Kidney glomerular epithelial cell (primary cell): ENCODE measurements at places on chromosomes 2 and 18.

DNA sequence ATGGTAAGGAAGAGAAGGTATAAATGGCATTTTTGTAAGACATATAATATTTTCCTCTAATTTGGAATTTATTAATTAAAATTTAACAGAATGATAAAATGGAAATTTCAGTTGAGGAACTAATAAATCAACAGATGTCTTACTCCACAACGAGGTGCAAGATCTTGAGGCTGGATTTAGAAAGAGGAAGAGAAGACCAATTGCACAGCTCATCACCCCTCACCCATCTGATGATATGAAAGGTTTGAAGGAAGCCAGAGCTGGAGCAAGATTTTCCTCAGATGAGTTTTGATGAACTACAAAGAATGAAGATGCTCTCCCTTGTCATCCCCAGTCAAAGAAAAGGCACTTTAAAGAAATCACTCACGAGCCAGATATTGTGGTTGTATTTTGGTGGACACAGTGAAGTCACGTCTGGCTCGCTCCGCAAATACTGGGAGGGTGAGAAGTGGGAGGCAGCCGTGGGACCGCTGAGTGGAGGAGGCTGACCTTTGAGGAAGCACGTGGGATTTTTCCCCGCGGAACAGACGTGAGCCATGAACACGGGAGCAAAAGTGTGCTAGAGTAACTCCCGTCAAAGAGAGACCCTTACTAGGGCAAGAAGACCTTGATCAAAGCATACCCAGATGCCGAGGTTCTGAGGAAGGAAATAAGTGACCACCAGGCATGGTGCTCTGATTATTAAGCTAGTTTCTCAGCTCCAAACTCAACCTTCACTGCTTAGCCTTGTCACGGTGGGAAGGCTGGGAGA lies 511.4 kb downstream of the RNF144A start:
- no peak for DNase-seq

DNA sequence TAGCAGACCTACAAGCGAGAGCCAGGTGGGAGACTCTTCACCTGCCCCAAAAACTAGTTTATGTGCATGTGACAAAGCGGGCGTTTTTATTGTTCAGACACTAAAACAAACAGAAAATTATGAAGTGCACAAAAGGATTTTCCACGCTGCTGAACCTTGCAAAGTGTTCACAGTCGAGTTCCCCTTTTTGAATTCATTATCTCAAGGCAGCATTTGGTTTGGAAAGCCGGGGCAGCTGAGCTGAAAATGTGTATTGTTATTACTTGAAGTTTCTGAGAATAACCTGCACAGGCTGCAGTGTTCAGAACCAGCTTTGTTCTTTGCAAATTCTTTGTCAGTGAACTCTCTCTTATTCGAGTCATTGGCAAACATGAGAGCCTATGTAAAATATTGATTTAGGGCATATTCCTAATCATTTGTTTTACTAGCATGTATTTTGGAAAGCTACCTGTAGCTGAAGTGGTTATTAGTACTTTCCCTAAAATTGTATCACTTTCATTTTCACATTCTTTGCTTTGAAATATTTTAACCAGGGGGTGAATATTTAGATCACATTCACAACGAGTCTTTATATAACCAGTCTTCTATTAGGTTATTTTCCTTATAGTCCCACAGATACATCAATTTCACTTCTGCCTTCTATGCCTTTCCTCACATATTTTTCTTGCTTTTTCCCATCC lies 59.5 kb downstream of the LRRTM1 start:
- DNase-seq, result no peak

DNA sequence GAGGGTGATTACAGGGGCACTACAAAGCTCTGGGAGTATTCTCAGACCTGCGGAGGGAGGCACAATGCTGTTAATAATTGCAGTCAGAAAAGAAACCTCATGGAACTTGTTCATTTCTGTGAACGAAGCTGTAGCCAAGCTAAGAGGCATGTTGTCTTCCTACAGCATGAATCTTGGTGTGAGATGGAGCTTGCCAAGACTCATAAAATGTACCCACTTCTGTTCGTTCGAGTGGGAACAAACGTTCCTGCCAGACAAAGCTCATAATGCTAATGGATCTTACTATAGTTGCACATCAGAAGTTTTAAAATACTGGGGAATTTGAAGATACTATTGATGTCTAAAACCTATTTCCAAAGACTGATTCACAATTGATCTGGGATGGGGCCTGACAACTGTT lies 489.1 kb downstream of the ZEB2 start:
- no peak for DNase-seq

DNA sequence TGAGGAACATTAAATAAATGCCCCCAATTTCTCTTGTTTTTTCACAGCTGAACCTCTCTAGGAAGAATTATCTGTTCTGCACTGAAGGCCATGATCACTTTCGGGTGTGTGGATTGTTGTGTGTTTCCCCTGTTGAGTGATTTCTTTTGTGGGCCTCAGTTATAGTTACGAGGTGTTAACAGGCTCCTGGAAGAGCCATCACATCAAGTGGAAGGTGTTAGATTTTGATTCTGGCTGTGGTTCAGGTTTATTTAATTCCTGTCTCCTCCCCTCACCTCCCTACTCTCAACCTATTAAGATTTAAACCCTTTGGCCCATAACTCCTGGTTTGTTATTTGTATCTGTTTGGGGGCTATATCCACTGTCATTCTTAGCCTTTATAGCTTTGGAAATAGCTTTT lies 182.8 kb downstream of the AGPS start:
- no peak for DNase-seq

GRCh38 chr2:124973396-124973795 lies 948.3 kb downstream of the CNTNAP5 start:
- peak; percentile 86 for DNase-seq

DNA sequence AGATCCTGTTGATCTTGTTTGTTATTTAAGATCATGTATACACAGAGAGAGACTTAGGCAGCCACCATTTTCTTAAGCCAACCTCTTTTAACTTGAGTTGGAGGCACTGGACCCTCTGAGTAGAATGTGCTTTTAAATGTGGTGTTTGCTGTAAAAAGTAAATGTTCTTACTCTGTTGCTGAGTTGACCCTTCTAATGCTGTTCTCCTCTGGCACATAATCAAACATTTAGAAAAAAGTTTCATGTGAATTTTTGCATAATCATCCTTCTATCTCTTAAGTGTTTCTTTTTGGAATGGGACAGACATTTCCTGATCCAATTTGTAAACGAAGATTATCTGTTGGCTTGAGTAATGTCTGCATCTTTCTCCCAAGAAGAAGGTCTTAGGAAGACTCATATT lies 255.1 kb upstream of the ETAA1 start:
- DNase-seq, result no peak

DNA sequence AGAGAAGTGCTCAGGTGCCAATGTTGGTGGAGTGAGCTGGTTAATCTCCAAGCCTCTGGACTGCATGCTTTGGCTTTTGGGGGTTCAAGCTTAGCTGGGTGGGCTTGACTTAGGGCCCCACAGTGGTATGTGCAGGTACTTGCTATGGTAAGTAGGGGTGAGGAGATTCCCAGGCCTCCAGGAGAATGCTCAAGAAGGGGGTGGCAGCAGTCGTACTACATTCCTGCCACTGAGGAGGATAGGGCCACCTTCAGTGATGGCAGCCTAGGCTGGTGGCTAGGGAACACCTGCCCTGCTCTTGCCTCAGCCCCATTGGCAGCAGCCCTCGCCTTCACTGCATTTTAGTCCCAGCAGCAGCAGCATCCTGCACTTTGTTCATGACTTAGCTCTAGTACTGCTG lies 55.6 kb upstream of the MYL1 start:
- no peak for DNase-seq

GRCh38 chr2:96870626-96871255 lies 861 bp upstream of the SEMA4C start:
- DNase-seq, result no peak

DNA sequence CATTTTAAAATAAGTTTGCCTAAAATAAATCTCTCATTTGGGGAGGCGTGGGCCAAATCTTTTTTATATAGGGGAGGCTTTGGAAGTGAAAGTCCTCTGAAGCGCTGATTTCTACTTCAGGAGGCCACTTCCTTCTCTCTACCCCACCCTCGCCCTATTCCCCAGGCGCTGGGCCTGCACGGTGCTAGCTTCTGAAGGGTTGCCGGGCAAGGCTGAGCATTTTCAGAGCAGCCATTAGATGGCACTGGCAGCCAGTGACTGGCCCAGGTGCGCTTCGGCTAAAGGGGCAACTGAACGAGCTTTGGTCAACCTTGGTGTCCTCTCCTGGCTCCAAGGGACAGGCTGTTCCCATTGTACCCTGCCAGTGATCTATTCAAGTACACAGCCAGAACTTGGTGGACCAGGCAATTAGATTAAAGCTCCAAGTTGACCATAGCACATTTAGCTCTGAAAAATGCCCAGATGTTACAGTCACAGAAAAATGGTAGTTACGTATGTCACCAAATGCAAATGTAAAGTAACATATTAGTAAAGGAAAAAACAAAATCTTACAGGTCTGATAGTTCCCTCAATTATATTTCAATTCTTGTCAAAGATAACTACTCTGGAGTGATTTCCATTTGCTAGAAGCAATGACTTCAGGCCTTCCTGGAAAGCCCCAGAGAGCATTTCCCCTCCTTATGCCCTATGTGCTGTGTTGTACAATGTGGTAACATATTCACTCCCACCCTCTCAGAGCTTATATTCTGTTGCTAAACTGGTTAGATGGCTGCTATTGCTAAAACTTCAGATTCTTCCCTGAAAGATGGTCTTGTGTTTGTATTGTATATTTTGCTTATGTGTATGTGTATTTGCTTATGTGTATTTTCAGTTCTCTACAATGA lies 2.1 kb downstream of the POMC start:
- no peak for DNase-seq

DNA sequence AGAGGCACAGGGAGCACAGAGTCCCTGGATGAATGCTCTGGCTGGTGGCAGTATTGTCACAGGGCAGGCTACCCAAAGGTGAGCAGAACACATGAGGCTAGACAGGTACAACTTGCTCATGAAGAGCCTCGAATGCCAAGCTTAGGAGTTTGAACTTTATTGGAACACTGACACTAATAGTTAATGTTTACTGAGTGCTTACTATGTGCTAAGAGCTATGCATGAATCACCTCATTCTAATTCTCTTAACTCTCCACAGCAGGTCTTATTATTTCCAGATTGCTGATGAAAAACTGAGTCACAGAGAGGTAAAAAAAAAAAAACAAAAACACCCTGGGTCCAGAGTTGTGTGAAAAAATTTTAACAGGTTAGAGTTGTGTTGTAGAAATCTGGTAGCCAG lies 6.1 kb upstream of the EMX1 start:
- no peak for DNase-seq

GRCh38 chr2:174796319-174796771 lies 32.1 kb upstream of the CHRNA1 start:
- DNase-seq, result no peak

GRCh38 chr2:3433339-3433699 lies 53.8 kb downstream of the TRAPPC12 start:
- no peak for DNase-seq

DNA sequence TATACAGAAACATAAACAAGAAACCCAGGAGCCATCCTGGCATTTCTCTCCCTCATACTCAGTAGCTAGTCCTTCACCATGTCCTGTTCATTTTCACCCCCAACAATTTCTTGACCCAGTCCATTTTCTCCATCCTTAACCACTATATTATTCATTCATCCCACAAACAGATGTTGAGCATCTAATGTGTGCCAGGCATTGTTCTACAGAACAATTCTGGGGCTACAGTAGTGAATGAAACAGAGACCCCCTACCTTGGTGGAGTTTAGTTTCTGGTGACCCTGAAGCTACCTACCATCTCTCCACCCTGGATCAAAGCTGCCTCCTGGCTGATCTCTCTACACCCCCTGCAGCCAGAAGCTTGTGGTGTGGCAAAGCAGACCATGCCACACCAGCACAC lies 27.5 kb upstream of the BZW1 start:
- no peak for DNase-seq
